ENCODE measurements at places on chromosomes 4 and X. TPM values are rescaled to one million over a fixed set of nuclear protein-coding genes. Genes with fewer than 3 reads are reported as not detected.

GPAT3 gene
- 46.2 TPM for total RNA-seq

EDNRA gene
- 0.33 TPM for total RNA-seq

TMA16 gene
- 31.1 TPM for total RNA-seq

RAI2 gene
- total RNA-seq: 0.18 TPM

SMIM10 gene
- 0.14 TPM for total RNA-seq

NDP gene
- total RNA-seq: not detected

HTRA3 gene
- 15.7 TPM for total RNA-seq

HTT gene
- 14.3 TPM for total RNA-seq

NMU gene
- total RNA-seq: 0.60 TPM

SCML1 gene
- 6.7 TPM for total RNA-seq

USP26 gene
- total RNA-seq: not detected

N4BP2 gene
- total RNA-seq: 3.7 TPM

SHROOM3 gene
- 3.6 TPM for total RNA-seq

FHIP1A gene
- 0.22 TPM for total RNA-seq

FRMD7 gene
- total RNA-seq: not detected

TXK gene
- 0.28 TPM for total RNA-seq

SPACA5 gene
- not detected for total RNA-seq

SH3RF1 gene
- total RNA-seq: 10.6 TPM
